ENCODE measurements at places on chromosomes 3 and 15. TPM values are rescaled to one million over a fixed set of nuclear protein-coding genes. Genes with fewer than 3 reads are reported as not detected.

- peak; percentile 87 for DNase-seq
- H3K4me3 ChIP-seq, result peak overlapping the region; percentile 41
- H3K27ac ChIP-seq, result peak overlapping the region; percentile 30
- H3K36me3 ChIP-seq, result no peaks in the 10 kb centered on the region
- no peaks in the 10 kb centered on the region for H3K27me3 ChIP-seq
These were observed 47.9 kb upstream of the TRAK1 start for GRCh38 chr3:42043099-42043813.

DNA sequence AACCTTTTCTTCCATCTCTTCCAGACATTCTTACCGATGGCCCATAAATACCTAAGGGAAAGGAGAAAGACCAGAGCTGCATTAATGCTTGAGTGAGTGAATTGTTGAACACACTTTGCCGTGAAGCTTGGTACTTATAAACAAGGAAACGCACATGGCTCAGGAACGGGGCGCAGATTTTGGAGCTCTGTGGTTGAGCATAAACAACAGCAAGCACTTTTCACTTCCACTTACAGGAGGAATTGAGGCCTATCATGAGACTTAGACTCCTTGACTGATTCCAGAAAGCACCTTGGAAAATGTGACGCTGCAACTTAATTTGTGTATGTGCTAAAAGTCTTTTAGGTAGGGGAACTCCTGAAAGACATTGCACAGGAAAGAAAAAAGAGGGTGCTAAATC lies 197.5 kb upstream of the FEZF2 start:
- H3K4me1 ChIP-seq, result no peaks in the 10 kb centered on the region
- no peaks in the 10 kb centered on the region for H3K27me3 ChIP-seq
- H3K4me3 ChIP-seq, result no peak overlapping the region
- no peak overlapping the region for H3K27ac ChIP-seq

The HES1 gene
- total RNA-seq, result 19.8 TPM

- no peaks in the 10 kb centered on the region for H3K4me1 ChIP-seq
- H3K4me3 ChIP-seq, result no peak overlapping the region
- H3K36me3 ChIP-seq, result no peaks in the 10 kb centered on the region
These were observed 454.2 kb downstream of the FGF12 start for GRCh38 chr3:192273001-192273696.

- H3K4me1 ChIP-seq, result no peaks in the 10 kb centered on the region
- no peaks in the 10 kb centered on the region for H3K27me3 ChIP-seq
- no peak overlapping the region for H3K4me3 ChIP-seq
- DNase-seq, result no peak
These were observed 101.9 kb upstream of the THBS1 start for GRCh38 chr15:39478996-39479395.

GRCh38 chr15:38535491-38536200 lies 29.0 kb downstream of the RASGRP1 start:
- no peak for DNase-seq
- H3K27ac ChIP-seq, result no peak overlapping the region
- H3K27me3 ChIP-seq, result no peaks in the 10 kb centered on the region

All from HepG2 (cell line).